Activated CD4-positive, alpha-beta T cell treated with anti-CD3 and anti-CD28 coated beads, Interleukin-2, amount 50 U/mL, for 4 hours (primary cell): ENCODE measurements at places on chromosomes 4 and X.

- DNase-seq = no peak
Measured at GRCh38 chr4:35649778-35650177, 594.5 kb downstream of the ARAP2 start.

DNA sequence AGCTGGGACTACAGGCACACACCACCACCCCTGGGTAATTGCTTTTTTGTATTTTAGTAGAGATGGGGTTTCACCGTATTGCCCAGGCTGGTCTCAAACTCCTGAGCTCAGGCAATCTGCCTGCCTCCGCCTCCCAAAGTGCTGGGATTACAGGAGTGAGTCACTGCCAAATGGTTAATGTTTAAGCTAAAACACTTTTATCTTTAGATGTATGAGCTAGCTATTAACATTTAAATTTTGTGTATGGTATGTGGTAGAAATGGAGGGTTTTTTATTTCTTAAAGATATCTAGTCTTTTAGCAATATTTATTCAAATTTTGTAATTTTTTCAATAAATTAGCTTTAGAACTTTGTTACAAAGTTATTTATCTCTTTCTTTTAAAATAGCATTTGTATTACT, 1659.8 kb upstream of the ADGRL3 start:
- DNase-seq = no peak

DNA sequence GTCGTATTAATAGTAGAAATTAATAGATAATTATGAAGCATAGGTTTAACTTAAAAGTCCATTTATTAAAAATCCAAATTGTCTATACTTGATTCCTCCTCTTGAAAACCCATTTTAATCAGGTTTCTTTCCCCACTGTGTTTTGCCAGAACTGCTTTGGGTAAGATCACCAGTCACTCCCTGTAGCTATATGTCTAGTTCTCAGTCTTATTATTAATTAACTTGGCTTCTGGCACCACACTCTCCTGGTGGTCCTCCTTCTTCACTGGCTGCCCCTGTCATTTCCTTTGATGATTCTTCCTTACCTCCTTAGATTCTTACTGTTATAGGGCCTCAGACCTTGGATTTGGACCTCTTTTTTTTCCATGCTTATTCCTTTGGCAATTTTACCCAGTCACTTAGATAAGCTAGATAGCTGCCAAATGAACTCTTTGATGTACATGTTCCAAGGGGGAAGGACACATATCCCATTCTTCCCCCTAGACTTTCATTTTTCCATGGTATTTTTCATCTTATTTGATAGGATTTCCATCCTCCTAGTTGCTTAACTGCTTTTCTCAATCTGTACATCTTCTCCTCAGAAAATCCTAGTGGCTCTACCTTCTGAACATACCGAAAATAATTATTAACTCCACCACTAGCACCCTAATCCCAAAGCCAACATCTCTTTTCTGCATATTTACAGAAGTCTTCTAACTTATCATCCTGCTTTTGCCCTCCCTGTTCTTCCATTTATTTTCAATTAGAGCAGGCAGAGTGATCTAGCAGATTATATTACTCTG, 24.5 kb downstream of the GIMD1 start:
- no peak for DNase-seq

DNA sequence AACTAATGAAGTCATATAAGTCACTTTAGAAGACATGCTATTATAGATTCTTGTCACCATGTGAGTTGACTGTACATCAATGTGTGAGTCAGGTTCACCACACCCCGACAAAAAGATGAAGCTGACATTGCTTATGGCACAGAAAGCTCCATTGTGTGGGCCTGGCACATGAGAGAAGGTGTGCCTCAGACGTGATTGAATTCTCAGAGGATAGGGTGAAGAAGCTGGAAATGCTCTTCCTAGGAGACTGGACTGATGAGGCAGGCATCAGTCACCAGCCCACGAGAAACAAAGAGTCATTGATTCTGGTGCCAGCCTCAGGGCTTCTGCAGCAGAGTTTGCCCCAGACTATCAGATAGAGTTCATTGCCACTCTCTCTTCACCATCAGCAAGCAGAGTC, 35.9 kb upstream of the LRAT start:
- no peak for DNase-seq

DNA sequence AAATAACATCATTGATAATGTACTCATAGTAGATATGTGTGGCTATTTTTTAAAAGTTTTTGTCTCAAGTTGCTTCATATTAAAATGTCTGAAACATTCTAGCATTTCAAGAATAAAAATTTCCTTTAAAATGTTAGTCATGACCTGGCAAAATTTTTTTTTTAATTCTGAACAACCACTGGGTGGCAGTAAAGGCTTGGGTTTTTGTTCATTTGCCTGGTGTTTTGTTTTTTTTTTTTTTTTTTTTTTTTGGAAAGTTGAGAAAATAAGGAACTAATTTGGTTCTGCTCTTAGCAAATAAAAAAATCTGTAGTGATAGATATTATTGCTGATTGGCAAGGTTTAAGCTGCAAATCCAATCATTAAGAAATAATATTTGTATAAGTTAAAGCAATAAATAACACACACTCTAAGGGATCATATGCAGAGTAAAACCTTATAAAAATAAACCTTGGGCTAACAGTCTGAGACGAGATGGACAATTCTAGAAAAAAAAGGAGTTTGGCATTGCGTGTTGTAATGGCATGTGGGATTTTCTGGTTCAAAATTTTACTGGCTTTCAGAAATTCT, 81.4 kb downstream of the CEP44 start:
- no peak for DNase-seq

DNA sequence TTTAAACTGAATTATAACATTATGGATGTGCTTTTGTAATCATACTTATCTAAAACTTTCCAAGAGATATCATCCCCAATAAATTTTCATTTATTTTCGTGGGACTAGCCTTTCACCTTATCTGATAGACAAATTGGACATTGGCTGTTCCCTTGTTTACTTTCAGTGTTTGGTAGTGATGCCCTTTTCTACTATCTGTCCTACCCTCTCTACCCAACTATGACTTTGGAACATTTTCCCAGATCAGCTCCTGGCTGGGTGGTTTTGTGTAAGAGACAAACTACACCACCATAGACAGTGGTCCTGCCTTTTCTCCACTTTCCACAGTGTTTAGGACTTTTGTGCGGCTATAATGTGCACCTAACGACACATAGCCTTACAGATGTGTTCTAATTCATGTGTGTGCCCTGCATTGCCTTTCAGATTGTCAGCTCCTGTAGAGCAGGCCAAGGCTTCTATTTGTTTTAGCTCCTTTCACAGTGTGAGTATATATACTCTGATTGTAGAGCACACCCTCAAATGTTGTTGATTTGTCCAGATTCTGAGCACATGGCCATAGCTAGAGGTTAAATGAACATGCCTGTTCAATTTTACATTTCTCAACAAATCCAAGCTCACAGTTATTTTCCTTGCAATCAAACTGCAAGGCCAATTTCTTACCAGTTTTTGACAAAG, 63.0 kb upstream of the TRPC5OS start:
- DNase-seq = no peak

- DNase-seq = no peak
Measured at GRCh38 chr4:67714248-67714583, 13.3 kb upstream of the UBA6 start.
